ENCODE measurements at places on chromosomes 2 and 18. TPM values are rescaled to one million over a fixed set of nuclear protein-coding genes. Genes with fewer than 3 reads are reported as not detected.

The VSNL1 gene
- total RNA-seq = not detected

The SPATS2L gene
- total RNA-seq = 82.3 TPM

The KIAA2012 gene
- total RNA-seq = not detected

The ABCG5 gene
- not detected for total RNA-seq

The IL18R1 gene
- total RNA-seq = 22.8 TPM
